Transverse colon (tissue), 4 donors: ENCODE measurements at places on chromosomes 3 and 15.
A peak's percentile ranks its signal among the peaks of the same experiment; 100 is the strongest.

- no peak for DNase-seq
Observed at GRCh38 chr3:17749281-17749680, 6.8 kb upstream of the TBC1D5 start.

- no peak for DNase-seq
Observed at GRCh38 chr15:47460795-47461573, 256.3 kb upstream of the SEMA6D start.

DNA sequence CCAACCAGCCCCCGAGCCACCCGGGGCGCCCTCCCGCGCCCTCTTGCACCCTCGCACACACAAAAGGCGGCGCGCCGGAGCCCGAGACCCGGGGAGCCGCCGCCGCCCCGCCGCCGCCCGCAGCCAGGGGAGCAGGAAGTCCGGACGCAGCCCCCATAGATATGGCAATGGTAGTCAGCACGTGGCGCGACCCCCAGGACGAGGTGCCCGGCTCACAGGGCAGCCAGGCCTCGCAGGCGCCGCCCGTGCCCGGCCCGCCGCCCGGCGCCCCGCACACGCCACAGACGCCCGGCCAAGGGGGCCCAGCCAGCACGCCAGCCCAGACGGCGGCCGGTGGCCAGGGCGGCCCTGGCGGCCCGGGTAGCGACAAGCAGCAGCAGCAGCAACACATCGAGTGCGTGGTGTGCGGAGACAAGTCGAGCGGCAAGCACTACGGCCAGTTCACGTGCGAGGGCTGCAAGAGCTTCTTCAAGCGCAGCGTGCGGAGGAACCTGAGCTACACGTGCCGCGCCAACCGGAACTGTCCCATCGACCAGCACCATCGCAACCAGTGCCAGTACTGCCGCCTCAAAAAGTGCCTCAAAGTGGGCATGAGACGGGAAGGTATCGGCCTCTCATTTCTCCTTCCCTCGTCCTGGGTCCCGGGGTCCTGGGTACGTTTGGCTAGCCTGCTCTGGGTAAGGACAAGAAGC is 1.6 kb downstream of the NR2F2 start:
- peak; percentile 41 for DNase-seq

- no peak for DNase-seq
Observed at GRCh38 chr3:168473334-168473890, 377.7 kb upstream of the GOLIM4 start.

DNA sequence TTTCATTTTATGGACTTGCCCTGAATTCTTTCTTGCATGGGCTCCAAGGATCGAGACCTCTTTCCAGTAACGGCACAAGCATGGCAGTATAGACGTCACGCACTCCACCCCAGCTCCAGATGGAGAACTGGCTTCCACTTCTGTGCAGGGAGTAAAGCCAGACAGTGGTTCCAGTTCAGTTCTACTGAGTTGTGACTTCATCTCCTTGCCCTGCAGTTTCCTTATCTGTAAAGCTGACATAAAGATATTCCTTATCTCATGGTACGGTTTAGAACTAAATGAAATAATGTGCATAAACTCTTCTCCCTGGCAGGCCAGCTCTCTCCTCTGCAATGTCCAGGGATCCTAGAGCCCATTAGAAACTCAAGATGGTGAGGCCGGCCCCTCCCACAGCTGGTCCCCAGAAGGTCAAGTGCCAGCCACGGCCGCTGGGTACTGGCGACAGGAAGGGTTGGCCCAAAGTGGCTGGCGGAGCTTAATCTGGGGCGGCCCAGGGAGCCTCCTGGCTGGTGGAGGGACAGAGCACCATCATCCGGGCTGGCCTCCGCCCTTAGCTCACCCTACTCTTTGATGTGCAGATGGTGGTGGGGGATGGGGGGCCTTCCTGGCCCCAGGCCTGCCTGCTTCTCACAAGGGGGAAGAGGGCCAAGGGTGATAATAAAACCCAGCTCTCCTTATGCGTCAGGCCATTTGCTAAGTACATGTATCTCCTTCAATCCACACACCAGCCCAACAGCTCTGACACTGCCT is 7.2 kb downstream of the MESP2 start:
- no peak for DNase-seq

- no peak for DNase-seq
Observed at GRCh38 chr3:106120356-106120755, 251.5 kb upstream of the CBLB start.

- DNase-seq = no peak
Observed at GRCh38 chr3:63746211-63746610, 72.9 kb upstream of the C3orf49 start.

GRCh38 chr3:11709782-11710181 is 66.1 kb upstream of the VGLL4 start:
- DNase-seq = no peak

- no peak for DNase-seq
Observed at GRCh38 chr3:15522016-15522415, 510 bp upstream of the COLQ start.

GRCh38 chr3:14388201-14388600 is 14.2 kb upstream of the SLC6A6 start:
- DNase-seq = no peak

DNA sequence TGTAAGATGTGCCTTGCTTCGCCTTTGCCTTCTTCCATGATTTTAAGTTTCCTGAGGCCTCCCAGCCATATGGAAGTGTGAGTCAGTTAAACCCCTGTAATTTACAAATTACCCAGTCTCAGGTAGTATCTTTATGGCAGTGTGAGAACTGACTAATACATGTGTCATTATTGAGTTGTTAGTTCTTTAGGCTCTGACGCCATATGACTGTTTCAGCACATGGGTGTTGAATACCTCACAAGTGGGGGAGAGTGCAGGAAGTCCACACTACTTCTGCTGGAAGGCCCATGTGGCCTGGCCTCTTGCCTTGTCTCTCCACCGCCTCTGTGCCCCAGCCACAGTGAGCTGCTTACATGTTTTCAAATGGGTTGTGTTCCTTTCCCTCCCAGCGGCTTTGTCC is 28.5 kb downstream of the MFSD1 start:
- DNase-seq = no peak

DNA sequence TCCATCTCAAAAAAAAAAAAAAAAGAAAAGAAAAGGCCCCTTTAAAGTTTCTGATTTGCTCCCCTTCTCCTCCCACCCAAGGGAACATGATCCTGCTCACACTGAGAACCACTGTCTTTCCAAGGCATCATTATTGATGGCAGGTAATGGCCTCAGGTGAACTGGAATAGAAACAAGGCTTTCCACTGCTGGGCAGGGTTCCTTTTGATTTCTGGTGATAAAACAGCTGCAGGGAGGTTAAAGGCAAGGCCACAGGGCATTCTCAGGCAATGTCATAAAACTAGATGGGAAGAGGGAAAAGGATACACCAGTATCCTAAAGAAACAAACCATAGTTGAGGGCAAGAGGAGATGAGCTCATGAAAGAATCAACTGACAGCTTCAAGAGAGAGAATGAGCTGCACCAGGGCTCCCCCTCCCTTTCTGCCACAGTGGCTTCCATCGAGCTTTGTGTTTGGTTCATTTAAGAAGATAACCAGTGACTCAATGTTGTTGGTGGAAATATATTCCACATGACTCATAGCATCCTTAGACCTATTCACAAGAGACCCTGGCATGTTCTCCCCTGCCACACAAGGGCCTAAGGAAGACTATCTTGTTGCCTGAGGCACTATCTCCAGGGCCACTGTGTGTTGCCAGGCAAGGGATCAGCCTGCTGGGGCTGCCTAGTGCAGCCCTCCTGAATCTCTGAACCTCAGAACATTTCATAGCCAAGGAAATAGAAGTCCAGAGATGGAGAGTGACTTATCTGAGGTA is 86.4 kb downstream of the WDR76 start:
- DNase-seq = no peak

- peak; percentile 48 for DNase-seq
Observed at GRCh38 chr3:128050597-128050996, 1.6 kb upstream of the SEC61A1 start.

- peak; percentile 96 for DNase-seq
Observed at GRCh38 chr15:75204340-75205063, 2.8 kb downstream of the C15orf39 start.

DNA sequence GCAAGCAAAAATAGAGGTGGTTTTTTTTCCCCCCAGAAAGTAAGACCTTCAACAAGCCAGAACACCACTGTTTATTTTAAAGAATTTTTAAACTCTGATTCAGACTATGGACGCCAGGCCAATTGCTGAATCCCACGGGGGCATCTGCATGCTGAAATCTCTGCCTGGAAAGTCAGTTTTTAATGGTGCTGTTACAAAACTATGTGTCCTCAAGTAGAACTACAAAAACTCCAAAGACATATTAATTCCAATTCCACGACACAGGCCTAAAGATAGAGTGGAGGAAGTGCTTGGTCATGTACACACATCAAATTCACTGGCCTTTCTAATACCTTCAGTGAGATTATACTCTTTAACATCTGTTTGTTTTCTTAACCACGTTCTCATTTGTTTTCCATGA is 490.5 kb upstream of the NR2F2 start:
- no peak for DNase-seq

- DNase-seq = no peak
Observed at GRCh38 chr3:103337179-103337845, 902.5 kb downstream of the ZPLD1 start.

- DNase-seq = no peak
Observed at GRCh38 chr3:121885386-121885785, 8.8 kb upstream of the SLC15A2 start.

DNA sequence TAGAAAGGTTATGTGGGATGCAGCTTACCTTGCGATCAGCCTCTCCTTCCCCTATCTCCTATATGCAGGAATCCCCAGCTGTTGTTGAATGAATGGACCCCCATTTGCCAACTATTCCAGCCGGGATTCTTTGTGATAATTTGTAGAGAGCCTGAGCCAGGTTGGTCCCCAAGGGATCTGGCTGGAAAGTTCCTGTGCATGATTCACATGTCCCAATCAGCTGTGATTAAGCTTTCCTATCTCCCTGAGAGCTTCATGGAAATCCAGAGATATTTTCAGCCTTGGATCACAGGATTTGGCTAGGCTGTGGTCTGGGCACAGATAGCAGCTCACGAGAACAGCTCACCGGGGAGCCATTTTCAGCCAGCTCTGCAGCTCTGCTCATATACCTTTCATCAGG is 76.7 kb downstream of the ARNT2 start:
- peak; percentile 22 for DNase-seq

- DNase-seq = no peak
Observed at GRCh38 chr3:43632269-43632733, 10.5 kb upstream of the ANO10 start.

- DNase-seq = no peak
Observed at GRCh38 chr3:4409971-4410573, 57.0 kb downstream of the SUMF1 start.

GRCh38 chr15:49103002-49103401 is 52.4 kb downstream of the COPS2 start:
- no peak for DNase-seq

DNA sequence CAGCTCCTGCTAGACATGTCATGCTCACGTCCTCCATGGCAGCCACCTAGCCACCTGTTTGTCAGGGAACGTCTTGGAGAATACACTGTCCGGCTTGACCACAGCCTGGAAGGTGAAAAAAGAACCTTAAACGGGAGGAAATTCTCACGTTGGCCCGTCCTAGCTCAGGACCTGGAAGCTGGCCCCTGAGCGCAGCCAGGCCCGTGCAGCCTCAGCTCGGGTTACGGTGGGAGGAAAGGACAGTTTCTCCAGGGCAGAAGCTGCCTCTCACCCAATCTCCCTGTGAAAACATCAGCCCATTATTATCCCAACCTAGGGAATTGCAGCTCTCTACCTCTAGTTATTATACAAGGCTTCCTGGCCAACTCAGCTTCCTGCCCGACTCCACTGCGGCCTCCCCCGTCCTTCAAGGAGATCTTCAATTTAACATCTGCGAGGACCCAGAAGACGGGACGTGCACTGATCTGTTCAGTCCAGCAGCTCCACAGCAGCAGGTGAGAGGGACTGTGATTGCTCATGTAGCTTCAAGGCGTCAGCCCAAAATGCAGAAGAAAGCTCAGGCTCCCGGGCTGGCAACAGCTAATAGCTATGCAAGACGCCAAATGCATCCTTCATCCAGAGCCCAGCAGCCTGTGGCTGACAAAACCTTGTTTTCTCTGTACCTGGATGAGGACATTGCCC is 84.7 kb downstream of the ADAMTS17 start:
- no peak for DNase-seq

- no peak for DNase-seq
Observed at GRCh38 chr3:65632414-65632813, 406.3 kb downstream of the MAGI1 start.

DNA sequence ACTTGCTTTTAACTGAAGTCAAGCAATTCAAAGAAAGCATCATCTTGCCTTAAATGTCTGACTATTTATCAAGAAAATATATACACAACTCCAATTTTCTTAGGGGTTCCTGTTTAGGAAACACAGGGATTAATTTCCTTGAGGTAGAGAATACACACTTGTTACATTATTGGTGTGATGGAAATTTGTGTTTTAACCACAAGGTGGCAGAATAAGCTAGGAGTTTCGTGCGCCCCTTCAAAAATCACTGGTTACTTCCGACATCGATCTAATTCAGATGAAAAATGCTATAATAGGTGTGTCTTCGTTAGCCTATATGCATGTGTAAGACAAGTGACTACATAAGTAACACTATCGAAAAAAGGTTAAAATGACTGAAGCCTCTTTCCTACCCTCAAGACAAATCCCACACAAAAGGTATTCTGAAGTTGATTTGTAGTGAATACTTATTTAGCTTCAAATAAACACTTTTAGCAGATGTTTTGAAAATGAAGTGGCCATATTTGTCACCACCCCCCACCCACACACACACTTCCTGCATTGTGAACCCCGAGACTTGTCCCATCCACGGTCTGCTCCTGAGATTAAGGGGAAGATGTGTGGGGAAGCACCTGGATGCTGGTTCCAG is 246.5 kb downstream of the ROBO1 start:
- DNase-seq = no peak

DNA sequence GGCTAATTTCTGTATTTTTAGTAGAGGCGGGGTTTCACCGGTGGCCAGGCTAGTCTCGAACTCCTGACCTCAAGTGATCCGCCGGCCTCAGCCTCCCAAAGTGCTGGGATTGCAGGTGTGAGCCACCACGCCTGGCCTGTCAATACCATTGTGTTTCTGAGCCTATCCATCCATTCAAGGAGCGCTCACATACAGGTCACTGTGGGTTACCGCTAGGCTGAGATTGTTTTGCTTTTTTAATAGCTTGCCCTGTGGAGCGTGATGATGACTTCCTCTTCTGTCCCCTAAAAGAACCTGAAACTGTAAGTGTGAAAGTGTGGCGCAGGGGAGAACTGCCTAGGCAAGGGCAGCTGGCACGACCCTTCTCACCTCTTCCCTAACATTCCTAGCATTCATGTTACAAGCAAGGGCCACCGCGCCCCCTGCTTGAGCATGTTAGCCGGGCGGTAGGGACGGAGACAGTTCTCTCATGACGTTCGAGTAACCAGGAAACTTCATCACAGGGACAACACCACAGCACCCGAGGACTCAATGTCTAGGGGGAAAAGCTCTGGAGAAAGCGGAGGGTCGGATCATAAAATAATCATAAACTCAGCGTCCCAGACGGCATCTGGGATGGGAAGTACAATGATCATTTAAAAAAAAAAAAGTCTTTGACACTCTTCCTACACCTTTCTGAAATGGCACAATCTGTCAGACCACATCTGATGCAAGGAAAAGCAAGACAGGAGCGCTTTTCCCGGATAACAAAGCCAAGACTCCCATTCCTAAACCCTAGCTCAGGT is 790 bp downstream of the LAMP3 start:
- DNase-seq = no peak

- no peak for DNase-seq
Observed at GRCh38 chr3:15783361-15783969, 14.3 kb downstream of the ANKRD28 start.

GRCh38 chr3:2856138-2857133 is 253.7 kb downstream of the IL5RA start:
- DNase-seq = no peak

GRCh38 chr3:16834214-16834613 is 50.5 kb upstream of the PLCL2 start:
- no peak for DNase-seq

GRCh38 chr3:60456180-60456579 is 795.1 kb downstream of the FHIT start:
- DNase-seq = no peak
